ENCODE measurements at places on chromosomes 4 and X.

- DNase-seq: peak; percentile 96
These were observed 47.8 kb downstream of the FHDC1 start for GRCh38 chr4:152983774-152984411.

DNA sequence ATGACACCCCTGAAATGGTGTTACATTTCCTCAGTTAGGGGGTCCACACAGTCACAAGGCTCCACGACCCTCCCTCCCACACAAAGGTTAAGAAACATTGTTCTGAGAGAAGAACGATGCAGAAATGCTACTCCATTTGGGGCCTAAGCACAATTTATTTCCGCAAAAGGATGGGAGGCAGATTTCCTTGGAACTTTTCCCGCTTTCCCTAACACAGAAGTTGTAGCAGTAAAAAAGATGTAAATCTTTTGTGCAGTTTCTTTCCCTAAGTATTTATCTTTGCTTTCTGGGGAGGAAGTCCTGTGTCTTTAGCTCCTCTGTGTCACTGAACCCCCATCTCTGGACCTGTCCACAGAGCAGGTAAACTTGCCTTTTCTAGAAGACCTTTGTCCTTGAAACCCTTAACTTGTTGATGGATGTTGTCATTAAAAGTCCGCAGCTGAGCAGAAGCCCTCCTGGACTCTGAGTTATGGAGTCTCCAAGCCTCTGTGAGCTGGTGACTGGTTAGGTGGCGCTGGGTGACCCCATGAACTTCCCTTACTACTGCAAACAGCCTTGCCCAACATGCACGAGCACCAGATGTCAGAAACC lies 67.2 kb upstream of the SHISA3 start:
- no peak for DNase-seq

GRCh38 chr4:75141162-75141561 lies 208.2 kb downstream of the PARM1 start:
- no peak for DNase-seq

- DNase-seq: peak; percentile 64
These were observed 11.9 kb upstream of the AREG start for GRCh38 chr4:74433043-74433442.

DNA sequence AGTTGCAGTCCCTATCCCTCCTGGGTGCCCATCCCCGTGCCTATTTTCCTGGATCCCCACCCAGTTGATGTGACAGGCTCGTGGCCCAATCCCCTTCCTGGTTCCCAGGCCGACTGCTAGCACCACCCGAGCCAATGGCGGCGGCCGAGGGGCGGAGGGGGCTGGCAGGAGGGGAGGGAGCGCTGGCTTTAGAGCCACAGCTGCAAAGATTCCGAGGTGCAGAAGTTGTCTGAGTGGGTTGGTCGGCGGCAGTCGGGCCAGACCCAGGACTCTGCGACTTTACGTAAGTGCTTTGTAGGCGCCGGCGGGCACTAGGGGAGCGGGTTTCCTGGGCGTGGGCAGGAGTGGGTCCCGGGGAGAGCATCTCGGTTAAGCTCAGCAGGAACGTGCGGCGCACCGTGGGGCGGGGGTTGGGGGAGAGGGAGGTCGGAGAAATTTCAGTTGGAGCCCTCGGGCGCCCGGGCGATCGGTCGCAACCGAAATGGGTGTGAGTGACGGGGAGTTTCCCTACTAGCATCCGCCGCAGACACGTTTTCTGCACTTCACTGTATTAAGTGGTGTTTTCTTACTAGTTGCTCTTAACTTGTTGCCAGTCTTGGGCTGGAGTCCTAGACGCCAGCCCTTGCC lies at the start of gene PLS3:
TSS of gene PLS3 (plus strand) at position 197 of the 627 bp plus-strand sequence. CDS start 49,077 bp downstream, outside the sequence.
- peak; percentile 79 for DNase-seq

- no peak for DNase-seq
These were observed 44.2 kb downstream of the IRF2 start for GRCh38 chr4:184430163-184430562.

- no peak for DNase-seq
These were observed 760 bp downstream of the TRMT2B start for GRCh38 chrX:101051153-101051548.

DNA sequence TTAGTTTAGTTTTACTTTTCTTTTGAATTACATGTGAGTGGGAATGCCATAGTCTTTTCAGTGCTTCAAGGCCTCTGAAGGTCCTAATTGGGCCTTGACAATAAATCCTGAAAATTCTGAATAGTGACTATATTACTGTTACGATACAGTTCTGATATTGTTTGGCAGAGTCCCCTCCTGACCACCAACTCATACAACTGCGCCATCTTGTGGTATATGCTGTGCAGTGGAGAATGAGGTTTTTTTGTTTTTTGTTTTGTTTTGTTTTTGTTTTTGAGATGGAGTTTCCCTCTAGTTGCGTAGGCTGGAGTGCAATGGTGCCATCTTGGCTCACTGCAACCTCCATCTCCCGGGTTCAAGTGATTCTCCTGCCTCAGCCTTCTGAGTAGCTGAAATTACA lies 56.6 kb upstream of the CHRDL1 start:
- no peak for DNase-seq

DNA sequence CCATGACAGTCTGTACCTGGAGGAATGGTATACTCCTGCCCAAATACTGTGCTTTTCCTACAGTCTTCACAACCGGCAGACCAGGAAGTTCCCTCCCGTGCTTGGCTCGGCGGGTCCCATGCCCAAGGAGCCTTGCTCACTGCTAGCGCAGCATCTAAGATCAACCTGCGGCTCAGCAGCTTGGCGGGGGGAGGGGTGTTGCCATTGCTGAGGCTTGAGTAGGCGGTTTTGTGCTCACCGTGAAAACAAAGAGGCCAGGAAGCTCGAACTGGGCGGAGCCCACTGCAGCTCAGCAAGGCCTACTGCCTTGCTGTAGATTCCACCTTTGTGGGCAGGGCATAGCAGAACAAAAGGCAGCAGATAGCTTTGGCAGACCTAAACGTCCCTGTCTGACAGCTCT lies 152.7 kb downstream of the TEX11 start:
- no peak for DNase-seq

GRCh38 chr4:75745161-75745560 lies 20.8 kb downstream of the USO1 start:
- DNase-seq: no peak

DNA sequence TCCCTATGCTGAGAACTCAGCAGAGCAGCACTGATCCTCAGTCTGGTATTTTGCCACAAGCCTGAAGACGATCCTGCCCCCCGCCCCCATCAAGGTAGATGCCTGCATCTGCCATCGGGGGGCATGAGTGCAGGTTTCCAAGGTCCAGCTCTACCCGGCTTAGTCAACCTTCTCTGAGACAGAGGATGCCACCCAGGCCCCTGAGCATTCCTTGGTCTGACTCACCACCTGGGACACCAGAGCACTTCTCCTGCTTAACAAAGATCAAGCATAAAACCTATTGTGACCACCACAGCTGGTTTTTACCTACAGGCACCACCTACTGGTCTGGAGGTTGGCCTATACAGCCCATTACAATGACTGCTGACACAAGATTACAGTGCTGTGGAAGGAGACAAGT lies 1168.1 kb downstream of the PCDH19 start:
- DNase-seq: no peak

GRCh38 chr4:74174421-74174820 lies 16.5 kb downstream of the MTHFD2L start:
- no peak for DNase-seq

- no peak for DNase-seq
These were observed 184.0 kb downstream of the BMPR1B start for GRCh38 chr4:94941706-94942105.

DNA sequence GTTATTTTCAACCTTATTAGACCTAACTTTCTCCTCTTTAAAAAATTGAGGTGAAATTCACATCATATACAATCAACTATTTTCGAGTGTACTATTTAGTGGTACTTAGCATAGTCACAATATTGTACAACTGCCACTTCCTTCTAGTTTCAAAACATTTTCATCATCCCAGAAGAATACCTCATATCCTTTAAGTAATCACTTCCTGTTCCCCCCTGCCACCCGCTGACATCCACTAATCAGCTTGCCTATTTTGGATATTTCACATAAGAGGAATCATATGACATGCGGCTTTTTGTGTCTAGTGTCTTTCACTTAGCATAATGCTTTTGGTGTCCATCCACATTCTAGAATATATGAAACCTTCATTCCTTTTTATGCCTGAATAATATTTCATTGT lies 10.0 kb upstream of the PPA2 start:
- DNase-seq: no peak

GRCh38 chrX:68697465-68698125 lies 50.1 kb downstream of the STARD8 start:
- DNase-seq: no peak

DNA sequence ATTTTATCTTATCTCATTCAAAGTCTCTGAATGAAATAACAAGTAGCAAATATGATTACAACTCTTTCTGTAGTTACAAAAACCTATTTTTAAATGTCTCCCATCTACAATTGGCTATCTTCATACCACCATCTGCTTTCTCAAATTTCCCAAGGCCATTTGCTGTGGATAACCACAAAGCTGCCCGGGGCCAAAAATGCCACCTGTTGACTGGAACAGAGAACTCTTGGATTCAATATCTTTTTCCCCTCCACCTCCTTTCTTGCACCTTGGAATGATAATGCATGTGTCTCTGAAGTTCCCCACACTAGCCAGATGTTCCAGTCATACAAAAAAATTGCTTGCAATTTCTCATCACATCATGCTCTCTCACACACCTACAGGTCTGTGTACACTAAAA lies 93.3 kb upstream of the SCML1 start:
- no peak for DNase-seq

GRCh38 chr4:154158361-154159155 lies 333.0 kb downstream of the DCHS2 start:
- DNase-seq: no peak

DNA sequence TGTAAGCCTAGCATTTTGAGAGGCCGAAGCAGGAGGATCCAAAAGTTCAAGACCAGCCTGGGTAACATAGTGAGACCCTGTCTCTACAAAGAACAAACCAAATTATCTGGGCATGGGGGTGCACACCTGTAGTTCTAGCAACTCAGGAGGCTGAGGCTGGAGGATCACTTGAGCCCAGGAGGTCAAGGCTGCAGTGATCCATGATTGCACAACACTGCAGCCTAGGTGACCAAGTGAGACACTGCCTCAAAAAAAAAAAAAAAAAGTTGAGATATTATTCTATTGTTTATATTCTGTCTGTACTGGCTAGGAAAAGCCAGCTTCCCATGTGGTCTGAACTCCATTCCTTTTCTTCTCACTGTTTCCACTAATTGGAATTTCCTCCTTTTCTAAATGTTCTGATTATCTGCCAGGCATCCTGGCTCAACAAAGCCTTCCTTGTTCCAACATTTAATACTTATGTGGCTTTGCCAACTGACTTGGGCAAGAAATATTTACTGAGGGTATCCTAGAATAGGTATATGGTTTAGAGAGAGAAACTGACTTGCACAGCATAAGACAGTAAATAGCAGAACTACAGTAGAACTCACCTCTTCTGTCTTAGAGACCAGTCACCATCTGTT lies 175.2 kb upstream of the ADAMTS3 start:
- no peak for DNase-seq

GRCh38 chr4:38568768-38569167 lies 95.2 kb upstream of the KLF3 start:
- no peak for DNase-seq

GRCh38 chrX:2272337-2272736 lies 228.4 kb downstream of the DHRSX start:
- no peak for DNase-seq

GRCh38 chr4:20272411-20272872 lies 20.7 kb downstream of the SLIT2 start:
- DNase-seq: peak; percentile 54

DNA sequence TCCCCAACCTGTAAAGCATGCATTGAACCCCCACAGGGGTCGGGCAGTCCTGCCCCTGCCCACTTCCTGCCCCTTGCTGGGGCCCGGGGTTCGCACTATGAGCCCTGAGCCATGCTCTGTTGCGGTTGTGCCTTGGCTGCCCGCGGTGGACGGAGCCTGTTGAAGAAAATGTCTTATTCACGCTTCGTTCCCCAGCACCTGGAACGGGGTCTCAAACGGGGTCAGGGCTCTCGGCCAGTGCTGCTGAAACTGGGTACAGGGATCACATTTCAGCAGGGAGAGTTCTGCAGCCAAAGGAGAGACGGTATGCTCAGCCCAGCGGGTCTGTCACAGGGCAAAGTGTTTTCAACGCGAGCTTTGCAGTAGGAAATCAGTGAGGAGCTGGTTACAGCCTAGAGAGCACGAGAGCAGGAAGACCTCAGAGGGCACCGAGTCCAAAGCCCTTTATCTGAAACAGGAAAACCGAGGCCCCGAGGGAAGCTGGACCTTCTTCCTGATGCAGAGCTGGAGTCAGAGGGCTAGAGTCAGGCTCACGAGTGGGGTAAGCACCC lies 46.3 kb upstream of the AFAP1 start:
- DNase-seq: no peak

DNA sequence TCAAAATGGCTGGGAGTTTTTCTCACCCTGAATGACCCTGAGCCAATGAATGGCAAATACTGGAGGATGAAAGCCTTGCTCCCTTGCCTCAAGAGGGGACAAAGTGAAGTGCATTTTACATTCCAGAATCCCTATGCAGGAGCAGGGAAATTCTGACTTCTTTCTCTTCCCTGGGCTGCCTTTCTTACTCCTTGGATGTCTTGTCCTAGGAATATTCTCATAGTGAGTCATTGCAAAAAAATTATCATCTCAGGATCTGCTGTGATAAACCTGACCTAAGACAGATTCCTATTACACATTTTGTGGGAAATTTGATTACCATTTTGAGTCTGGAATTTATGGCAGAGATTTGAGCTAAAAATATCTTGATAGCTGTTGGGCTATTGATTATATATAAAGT lies 199.9 kb downstream of the TMA16 start:
- peak; percentile 70 for DNase-seq

DNA sequence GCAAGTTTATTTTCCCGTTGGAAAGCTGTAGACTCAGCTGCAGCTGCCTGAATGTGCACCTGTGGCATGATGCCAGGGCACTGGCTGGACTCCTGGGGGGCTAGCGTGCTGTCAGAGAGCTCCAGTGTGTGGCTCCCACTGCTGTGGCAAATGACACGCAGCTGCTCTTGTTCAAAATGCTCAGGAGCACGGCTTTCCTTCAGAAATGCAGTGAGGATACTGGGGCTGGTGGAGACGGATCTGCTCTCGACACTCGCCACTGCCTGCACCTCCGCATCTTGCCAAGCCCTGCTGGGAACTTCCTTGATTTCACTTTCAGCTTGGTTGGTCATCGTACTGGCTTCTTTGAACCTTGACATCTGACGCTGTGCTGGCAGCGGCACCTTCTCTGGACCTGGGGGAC lies 58.7 kb downstream of the GPRIN3 start:
- no peak for DNase-seq

DNA sequence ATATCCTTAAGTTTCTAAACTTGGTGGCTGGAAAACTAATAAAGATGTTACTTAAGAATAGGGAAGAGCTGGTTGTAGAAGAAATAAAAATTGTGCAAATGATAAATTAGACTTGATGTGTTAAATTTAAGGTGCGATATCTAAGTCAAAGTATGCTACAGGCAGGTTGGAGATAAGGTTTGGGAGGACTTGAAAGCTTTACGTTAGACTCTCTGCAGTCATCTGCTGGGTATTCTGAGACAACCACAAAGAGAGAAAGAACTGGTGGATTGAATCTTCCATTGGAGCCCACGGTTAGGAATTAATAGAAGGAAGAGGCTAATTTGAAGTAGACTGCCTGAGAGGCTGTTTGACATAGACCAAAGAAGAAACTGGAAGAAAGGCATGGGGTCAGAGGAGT lies 7.9 kb downstream of the SMAD1 start:
- DNase-seq: no peak

GRCh38 chr4:65668201-65669089 lies 1.8 kb downstream of the EPHA5 start:
- no peak for DNase-seq

All from NCI-H226 (cell line).